ENCODE measurements at places on chromosomes 5 and 9.
A peak's percentile ranks its signal among the peaks of the same experiment; 100 is the strongest.

DNA sequence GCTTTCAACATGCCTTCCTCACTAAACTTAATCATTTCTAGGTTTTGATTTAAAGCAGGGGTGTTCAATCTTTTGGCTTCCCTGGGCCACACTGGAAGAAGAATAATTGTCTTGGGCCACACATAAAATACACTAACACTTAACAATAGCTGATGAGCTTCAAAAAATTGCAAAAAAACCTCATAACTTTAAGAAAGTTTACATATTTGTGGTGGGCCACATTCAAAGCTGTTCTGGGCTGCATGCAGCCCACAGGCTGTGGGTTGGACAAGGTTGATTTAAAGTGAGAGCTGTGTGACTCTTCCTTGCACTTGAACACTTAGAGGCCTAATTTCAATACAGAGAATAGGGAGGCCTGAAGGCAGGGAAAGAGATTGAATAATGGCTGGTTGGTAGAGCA is 598.3 kb downstream of the EFNA5 start:
- DNase-seq = no peak

DNA sequence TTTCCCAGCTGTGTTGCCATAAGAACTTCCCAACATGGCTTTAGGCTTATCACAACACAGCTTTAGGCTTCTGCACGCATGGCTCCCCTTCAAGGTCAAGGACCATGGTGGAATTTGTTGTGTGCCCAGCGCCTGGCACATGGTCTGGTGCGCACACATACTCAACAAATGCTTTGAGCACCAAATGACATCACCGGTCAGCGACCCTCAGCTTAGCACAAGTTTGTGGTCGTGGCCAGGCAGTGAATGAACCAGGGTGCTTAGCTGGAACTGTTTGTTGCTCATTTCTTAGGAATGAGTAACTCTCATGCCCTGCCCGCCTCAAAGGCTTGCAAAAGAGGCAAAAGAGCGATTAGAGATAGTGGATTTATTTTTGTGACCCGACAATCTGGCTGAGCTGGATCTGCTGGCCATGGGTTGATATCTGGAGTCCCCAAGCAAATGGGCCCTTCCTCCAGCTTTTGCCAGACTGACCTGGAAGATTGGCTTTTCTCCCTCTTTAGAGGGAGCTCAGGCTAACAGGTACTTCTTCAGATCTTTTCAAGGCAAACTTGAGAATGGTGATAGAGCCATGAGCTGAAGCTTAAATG is 58.9 kb downstream of the DAP start:
- DNase-seq = peak; percentile 99

DNA sequence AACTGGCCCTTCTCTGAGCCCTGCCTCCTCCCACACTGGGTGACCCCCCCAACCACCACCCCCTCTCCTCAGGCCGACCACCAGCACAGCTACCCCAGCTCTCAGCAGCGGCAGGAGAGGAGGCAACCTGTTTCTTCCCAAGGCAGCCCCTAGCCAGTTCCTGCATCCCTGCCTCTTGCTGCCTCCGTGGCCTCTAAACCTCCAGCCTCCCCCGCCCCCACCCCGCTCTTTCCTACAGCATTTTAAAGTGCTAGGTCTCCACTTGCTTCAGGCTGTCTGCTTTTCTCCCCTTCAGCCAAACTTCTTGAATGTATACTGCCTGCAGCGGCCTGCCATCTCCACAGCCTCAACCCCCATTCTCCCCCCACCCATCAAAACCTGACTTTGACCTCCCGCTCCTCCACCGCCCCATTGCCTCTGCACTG is 135.6 kb downstream of the DAB2IP start:
- no peak for DNase-seq

- no peak for DNase-seq
Observed at GRCh38 chr5:110032376-110032775, 342.6 kb downstream of the MAN2A1 start.

- DNase-seq = peak; percentile 50
Observed at GRCh38 chr5:14168144-14168792, 25.1 kb downstream of the TRIO start.

- no peak for DNase-seq
Observed at GRCh38 chr9:108244686-108245085, 611.1 kb downstream of the ACTL7B start.

- DNase-seq = no peak
Observed at GRCh38 chr5:179783128-179783527, 10.7 kb upstream of the LTC4S start.

- no peak for DNase-seq
Observed at GRCh38 chr5:139027150-139027549, 152.0 kb upstream of the LRRTM2 start.

All from EL (cell line).